ENCODE measurements at places on chromosomes 5 and 9.

- DNase-seq, result no peak
These were observed 132.9 kb downstream of the LHFPL2 start for GRCh38 chr5:78515670-78516069.

GRCh38 chr9:90097237-90097636, 492.4 kb downstream of the GADD45G start:
- DNase-seq, result no peak

- no peak for DNase-seq
These were observed 169.9 kb downstream of the CTNND2 start for GRCh38 chr5:11734369-11734768.

GRCh38 chr9:811106-811531, 30.4 kb upstream of the DMRT1 start:
- DNase-seq, result no peak

- no peak for DNase-seq
These were observed 133.4 kb downstream of the MRPL36 start for GRCh38 chr5:1666221-1666620.

DNA sequence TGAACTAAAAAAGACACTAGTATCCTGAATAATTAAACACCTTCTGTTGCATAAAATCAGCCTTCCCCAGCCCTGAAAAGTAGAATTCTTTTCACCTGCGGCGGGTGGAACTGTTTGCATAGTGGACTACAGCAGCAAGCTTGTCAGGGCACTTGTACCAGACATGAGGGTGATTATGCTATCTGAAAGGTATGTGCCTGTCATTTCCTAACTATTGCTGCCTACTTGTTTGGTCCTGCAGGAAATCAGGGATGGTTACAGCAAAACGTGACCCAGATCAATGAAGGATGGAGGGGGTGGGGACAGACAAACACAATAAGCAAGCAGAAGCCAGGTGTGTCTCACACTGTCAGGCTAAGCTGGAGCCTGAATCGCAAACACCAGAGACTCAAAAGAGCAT, 385.6 kb downstream of the MLLT3 start:
- no peak for DNase-seq

DNA sequence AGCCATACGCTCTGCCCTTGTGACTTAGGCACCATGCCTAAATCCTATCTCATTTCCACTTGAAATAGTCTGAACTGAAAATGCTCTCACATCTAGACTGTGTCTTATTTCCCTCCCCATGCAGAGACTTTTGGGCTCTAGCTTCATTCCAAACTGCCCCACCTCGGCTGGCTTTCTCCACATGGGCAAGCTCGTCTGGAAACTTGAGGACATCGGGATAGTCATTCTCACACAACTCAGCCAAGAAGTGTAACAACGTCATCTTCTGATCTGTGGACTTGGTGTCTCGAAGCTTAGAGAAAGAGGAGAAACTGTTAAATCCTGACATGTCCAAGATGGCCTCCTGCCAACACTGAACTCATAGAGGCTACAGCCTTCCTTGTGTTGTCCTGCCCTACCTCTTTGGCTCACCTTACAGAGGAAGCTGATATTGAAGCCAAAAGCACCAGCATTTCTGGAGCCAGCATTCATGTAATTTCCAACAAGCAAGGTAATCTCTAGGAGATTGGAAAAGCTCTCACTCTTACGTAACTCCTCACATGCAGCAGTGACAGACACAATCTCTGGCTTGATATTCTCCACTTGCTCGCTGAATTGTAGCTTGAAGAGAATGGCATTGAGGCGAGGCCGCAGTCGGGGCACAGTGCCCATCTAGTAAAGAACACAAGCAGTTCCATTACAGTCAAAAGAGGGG, 39.6 kb downstream of the PCDHGC5 start:
- DNase-seq, result no peak

GRCh38 chr5:350355-350754, 28.8 kb downstream of the AHRR start:
- no peak for DNase-seq

GRCh38 chr9:928363-929042, 48.0 kb upstream of the DMRT3 start:
- DNase-seq, result peak; percentile 10

DNA sequence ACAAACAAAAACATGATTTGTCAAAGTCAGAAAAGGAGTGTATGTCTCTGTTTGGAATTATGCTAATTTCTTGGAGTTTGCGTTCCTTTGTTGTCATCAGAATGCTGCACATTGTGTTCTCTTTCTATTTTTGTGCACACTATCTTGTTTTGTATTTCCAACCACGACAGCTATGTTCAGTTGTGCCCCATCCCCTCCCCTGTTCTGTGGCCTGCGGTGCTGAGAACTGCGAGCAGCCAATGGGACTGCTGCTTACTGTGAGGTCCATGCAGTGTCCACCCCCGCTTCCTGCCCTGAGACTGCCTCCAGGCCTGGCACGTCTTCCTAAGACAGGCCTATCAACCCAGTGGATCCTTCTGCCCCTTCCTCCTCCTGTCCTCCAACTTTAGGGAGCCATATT, 76.8 kb downstream of the PALM2AKAP2 start:
- DNase-seq, result no peak

DNA sequence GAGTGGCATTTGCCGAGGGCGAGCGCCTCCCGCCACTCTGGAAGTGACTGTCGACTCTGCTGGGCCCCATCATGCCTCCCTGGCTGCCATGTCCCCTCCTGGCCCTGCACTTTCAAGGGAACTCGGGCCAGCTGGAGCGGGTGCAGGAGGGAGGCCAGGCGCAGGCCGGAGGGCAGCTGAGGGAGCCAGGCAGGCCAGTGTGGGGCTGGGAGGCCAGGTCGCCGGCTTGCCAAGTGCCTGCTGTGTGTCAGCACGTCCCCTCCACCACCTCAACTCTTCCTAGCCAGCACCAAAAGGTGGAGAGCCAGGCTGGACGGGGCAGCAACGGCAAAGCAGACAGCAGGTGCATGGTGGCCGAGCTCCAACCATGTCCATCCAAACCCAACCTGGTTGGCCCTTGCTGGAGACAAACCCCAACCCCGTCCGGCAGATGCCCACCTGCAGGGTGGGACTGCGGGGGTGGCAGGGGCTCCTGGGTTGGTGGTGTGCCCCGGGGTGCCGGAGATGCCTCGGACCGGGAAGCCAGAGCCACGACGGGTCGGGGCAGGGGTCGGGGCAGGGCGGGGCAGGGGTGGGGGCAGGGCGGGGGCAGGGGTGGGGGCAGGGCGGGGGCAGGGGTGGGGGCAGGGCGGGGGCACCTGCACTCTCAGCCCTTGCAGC, 36.5 kb upstream of the EGFL7 start:
- DNase-seq, result no peak

GRCh38 chr9:34047864-34048726, 592 bp downstream of the UBAP2 start:
- no peak for DNase-seq

DNA sequence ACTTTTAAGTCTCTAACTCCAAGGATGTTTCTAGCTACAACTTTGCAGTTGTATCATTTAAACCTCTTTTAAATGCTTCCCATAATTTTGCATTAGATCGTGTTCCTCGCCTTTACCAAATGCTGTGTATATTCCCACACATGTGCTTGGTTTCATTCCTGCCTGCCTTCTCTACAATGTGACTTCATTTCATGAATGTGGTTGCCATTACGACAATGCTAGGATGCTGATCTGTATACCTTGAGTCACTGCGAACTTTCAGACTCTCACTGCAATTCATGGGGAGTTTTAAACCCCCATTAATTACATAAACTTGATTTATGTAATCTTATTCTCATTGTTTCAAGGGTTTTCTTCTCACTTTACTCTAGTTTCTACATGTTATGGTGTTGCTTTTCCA, 50.3 kb downstream of the UBE2QL1 start:
- no peak for DNase-seq

DNA sequence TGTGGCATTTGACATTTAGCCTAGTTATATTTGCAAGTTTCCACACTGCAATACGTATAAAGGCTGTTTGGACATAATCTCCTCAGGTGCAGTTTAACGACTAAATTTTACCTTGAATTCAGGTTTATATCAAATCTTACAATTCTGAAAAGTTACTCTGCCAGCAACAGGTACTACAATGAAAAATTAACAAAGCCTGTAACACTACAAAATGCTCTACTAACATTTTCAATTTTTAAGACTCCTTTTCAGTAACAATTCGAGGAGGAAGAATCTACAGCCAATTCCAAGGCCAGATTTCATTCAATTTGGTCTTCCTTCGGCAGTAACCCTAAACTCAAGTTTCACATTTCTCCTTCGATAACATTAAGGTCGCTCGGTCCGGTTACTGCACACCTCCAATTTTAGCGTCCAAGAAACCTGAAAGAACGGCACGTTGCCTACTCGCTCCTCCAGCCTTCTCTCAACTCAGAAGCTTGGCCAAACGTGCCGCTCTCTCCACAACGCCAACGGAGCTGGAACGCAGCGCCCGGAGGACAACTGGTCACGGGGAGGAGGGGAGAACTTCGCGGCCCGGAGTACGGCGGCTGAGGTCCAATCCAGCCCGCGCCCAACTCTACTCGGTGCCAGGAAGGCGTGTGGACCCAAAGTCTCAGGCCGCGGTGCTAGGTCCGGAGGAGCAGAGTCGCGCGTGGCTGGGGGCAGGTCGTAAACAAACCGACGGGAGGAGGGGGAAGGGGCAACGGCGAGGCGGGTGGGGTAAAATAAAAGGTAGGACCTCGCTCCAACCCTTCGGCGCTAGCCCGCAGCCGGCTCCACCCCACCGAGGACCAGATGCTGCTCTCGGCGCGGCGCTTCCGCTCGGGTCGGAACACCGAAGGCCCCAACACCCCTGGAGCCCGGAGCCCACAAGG, 681 bp downstream of the FNIP1 start:
- DNase-seq, result peak; percentile 16

DNA sequence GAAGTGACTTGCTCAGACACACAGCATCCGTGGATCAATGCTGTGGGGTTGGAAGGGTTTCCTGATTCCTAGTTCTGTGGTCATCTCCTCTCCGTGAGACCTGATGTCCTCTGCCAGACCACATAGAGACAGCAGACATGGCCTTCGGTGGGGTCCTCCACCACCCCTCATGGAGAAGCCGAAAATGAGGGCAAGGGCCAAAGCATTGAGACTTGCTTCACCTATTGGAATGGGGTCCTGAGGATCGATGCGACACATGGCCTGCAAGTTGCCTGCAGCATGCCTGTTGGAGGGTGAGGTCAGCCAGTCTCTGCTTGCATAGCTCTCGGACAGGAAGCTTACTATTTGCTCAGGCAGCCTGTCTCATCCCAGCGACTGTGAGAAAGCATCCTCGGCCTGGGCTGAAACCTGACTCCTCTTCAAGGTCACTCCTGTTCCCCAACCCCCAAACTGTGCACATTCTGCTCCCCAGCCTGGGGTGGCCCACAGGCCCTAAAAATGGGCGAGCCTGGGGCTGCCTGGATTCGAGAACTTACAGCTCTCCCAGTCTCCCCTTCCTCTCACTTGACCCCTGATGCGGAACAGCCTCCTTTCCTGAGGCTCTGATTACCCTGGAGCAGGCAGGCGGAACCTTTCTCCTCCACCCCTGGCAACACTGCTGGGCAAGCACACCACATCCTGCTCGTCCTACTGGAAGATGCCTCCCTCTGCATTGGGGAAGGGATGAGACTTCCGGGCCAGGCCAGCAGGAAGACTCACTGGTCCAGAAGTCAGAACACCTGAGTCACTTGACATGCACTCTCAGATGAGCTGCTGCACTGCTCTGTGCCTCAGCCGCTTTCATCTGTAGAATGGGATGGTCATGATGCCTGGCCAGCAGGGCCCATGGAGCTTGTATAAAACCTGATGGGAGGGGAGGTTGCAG, 186.9 kb downstream of the RGS3 start:
- no peak for DNase-seq

GRCh38 chr5:113217619-113218184, 217.1 kb downstream of the TSSK1B start:
- no peak for DNase-seq

DNA sequence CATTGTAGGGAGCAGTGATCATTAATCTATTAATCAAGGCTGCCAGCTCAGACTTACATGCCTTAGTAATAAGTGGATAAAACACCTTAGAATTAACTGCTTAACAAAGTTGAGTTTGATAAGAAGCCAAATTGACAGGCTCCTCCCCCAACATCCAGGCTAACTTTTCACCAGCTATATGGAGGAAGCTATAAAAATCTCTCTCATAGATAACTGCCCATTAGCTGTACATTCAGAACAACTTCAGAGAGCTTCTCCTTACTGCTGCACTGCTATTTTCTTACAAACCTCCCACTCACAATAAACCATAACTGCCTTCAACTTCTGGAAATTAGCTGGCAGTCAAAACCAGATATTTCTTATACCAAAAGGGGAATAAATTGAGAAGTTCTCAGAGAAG, 364.1 kb downstream of the PRELID2 start:
- no peak for DNase-seq

- no peak for DNase-seq
These were observed 15.7 kb downstream of the PHF2 start for GRCh38 chr9:93592008-93592642.

DNA sequence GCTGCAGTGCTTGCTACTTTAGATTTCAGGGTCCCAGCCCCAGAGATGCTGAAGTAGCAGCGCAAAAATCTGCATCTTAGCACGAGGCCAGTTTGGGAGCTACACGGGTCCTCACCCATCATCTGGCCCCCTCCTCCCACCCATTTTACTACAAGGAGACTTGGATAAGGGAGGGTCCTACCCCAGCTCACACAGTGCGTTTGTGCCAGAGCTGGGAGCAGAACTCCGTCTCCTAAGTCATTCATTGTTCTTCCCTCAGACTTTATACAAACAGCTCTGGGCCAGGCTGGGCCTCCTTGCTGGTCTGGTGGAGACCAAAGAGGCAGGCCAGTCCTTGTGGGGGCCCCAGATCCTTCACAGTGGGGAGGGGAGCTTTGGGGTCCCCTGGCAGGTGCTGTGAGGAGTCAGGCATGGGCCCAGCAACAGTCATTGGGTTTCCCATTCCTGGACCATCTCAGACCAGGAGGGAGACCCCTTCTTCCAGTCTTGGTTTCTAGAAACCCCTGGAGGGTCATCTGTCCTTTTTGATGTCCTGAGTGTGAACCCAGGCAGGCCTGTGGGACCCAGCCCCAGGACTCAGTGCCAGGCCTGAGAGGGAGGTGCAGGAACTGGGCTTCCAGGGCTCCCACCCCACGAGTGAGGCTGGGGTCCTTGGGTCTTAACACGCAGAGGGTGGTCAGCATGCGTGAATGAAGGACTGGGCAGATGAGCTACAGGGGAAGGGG, 2.3 kb upstream of the IL17B start:
- DNase-seq, result no peak

DNA sequence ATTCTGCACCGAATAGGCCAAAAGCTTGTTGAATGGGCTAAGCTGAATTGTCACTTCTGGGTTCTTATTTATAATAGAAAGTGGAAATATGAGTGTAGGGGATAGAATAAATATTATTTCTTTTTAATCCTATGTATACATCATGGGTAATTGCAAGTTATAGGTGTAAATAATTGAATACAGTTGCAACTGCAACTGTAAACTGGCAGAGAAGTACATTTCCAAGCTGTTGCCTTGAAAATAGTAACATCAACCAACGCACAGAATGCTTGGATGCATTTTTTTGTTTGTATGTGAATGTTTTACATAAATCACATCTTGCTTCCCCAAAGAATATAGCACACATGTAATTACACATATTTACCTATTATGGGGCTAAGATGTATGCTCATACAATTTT, 234.1 kb downstream of the NNT start:
- no peak for DNase-seq

- no peak for DNase-seq
These were observed 3.0 kb downstream of the PKN3 start for GRCh38 chr9:128705051-128705965.

GRCh38 chr5:16884595-16884994, 51.5 kb downstream of the MYO10 start:
- no peak for DNase-seq
